Spleen (tissue), 13 donors: ENCODE measurements at places on chromosomes 4 and X. TPM values are rescaled to one million over a fixed set of nuclear protein-coding genes. Genes with fewer than 3 reads are reported as not detected.

GUCY1A1 gene
- 29.9 TPM for total RNA-seq

RAB41 gene
- total RNA-seq = not detected

CT45A2 gene
- total RNA-seq = not detected

USP27X gene
- total RNA-seq = 3.7 TPM

NPFFR2 gene
- 0.17 TPM for total RNA-seq

TLL1 gene
- 1.1 TPM for total RNA-seq

FAM9B gene
- not detected for total RNA-seq
